Fibroblast of skin of right quadriceps (primary cell): ENCODE measurements at places on chromosomes 1 and 21.

- no peak for DNase-seq
Measured at GRCh38 chr1:95247607-95248006, 13.6 kb downstream of the RWDD3 start.

GRCh38 chr1:55150880-55151588 lies 64.1 kb downstream of the USP24 start:
- DNase-seq: no peak

DNA sequence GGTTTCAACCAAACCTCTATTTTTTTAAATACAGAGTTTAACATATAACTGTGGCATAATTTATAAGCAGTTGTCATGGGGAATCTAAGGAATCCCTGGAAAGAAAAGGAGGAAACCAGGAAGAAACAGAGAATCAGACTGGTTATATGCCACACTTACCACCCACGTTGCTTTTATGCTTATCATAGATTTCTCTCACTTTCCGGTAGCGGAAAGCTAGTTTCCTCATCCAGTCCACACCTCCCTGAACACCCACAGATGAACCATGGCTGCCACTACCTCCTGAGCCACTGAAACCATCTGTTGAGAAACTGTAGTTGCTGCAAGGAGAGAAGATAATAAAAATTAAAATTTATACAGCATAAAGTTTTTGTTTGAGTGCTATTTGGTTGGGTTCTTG lies 33.5 kb downstream of the XKR8 start:
- DNase-seq: no peak

DNA sequence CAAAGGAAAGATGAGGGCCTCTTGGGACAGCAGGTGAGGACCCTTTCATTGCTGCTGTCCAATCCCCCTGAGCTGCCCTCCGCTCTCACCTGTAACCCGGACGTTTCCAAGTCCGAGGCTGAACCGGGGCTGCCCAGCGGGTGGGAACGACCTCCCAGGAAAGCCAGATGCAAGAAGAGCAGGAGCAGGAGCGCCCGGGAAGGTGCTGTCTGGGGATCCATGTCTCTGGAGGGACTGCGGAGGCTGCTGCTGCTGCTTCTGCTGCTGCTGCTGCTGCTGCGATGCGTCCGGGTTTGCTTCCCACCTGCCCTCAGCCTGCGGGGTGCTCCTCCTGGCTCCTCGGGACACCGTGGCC lies at the start of gene NPPB:
Gene NPPB, minus strand, starts transcription at position 333 of the 355 bp plus-strand sequence. Its CDS starts 112 bp downstream, at position 221.
- no peak for DNase-seq
